ENCODE measurements at places on chromosomes 16 and 17.
A peak's percentile ranks its signal among the peaks of the same experiment; 100 is the strongest.

- no peak for DNase-seq
These were observed 5.5 kb downstream of the SOX8 start for GRCh38 chr16:986925-987582.

- peak; percentile 50 for DNase-seq
These were observed 317.0 kb downstream of the MAF start for GRCh38 chr16:79283578-79283977.

- no peak for DNase-seq
These were observed 48.9 kb upstream of the FASN start for GRCh38 chr17:82146663-82147654.

DNA sequence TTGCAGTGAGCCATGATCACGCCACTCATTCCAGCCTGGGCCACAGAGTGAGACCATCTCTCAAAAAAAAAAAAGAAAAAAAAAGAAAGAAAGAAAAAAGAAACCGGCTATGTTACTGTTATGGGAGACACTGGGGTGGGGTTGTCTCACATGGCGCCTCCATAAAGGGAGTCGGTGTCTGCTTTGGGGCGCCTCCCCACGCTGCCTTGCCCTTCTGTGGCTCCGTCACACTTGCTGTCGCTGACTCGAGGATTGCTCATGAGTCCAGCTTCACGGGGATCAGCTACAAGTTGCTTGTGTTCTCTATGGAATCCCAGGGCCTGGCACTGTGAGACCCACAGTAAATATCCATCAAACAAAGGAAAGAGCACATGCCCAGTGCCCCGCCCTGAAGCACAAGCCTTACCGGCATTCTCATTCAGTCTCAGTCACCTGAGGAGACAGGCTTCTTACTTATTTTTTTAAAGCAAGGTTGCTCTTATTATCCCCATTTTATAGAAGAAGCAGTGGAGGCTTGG is 40.6 kb upstream of the ZNF423 start:
- DNase-seq = no peak

GRCh38 chr17:7382901-7383300 is 2.0 kb downstream of the TNK1 start:
- no peak for DNase-seq

- DNase-seq = no peak
These were observed 26.0 kb downstream of the ZDHHC7 start for GRCh38 chr16:84985079-84986065.

DNA sequence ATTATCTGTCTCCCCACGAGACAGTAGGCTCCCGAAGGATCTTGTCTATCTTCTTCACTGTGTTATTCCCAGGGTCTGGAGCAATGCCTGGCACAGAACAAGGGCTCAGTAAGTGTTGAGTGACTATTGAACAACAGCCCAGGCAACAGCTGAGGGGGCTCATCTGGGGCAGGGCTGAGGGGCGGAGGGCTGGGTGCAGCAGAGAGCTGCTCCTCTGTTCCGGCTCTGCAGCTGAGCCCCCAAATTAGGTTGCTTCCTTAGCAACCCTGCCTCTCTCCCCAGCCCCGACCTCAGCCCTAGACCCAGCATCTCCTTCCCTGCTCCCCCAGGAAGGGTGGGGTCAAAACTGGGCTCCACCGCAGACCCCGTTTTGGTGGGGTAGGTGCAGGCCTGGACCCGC is 32.2 kb downstream of the ITGAE start:
- no peak for DNase-seq

DNA sequence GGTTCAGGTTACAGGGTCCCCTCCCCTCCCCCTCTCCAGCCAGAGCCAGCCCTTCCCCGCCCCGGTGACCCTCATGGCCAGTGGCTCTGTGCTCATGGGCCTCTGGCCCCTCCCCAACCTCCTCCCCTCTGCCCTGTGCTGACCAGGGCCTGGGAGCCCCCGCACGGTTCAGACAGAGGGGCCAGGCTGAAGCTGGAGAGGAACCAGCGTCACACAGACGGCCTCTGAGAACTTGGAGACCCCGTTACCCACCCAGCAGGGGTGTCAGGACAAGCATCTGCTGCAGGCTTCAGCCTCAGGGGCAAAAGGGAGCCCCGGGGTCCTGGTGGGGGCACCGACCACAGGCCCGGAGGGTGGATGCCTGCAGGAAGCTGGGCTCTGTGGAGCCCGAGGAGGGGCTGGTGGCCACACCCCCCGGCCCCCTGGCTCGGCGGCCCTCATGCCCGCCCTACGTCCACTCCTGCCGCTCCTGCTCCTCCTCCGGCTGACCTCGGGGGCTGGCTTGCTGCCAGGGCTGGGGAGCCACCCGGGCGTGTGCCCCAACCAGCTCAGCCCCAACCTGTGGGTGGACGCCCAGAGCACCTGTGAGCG is at the start of gene WFIKKN1:
Gene WFIKKN1 (plus strand): TSS at position 171 of the 591 bp plus-strand sequence. CDS start 269 bp downstream, at position 440.
- DNase-seq = no peak

GRCh38 chr16:49189286-49189685 is 92.4 kb downstream of the CBLN1 start:
- no peak for DNase-seq

GRCh38 chr16:15976929-15977637 is 27.7 kb downstream of the ABCC1 start:
- no peak for DNase-seq
